Fibroblast of skin of left biceps (primary cell): ENCODE measurements at places on chromosomes 1 and 21.
A peak's percentile ranks its signal among the peaks of the same experiment; 100 is the strongest.

DNA sequence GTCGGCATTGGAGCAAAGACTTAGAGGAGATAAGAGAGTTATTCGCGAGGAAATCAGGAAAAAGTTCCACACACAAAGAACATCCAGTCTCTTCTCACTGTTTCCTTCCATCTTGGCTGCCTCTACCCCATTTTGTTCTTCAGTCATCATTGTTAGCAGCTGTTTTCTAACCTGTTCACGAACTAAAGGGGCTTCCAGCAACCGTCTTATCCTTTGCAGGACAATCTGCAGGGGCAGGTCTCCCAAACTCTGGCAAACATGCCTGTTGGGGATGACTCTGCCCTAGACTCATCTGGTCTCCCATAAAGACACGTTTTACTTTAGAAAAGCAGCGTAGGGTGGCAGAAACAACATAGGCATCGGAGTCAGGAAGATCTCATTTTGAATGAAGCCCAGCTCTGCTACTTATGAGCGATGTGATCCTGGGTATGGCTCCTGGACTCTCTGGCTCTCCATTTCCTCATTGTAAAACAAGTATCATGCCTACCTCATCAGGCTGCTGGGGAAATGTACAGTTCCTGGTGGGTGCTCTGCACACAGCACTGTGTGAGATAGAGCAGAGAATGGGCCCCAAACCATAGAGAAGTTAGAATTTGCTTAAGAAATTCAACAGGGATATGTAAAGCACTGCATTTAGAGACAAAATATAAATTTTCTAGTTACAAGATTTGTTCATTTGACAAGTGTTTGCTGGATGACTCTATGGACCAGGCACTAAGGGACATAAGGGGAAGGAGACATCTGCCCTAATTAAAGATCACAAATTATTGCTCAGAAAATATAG lies 59.7 kb downstream of the MEF2D start:
- no peak for DNase-seq

DNA sequence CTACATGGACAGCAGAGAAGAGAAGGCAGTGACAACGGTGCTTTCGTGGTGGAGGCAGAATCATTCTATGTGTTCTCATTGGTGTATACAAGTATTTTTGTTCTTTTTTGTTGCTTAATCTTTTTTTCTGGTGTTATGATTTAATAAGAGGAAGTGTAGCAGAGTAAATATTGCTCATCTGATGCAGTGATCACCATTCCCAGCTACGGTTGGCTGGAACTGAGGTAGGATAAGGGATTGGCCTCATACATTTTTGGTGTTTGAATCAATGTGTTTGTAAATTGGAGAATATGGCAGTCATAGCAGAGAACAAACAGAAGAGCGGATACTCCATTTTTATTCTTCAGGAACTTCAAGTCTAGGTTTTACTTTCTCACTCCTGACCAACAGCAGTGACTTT lies 76.6 kb downstream of the UBE2U start:
- DNase-seq: no peak

- DNase-seq: peak; percentile 24
Observed at GRCh38 chr1:158203693-158204457, 23.2 kb downstream of the CD1D start.

DNA sequence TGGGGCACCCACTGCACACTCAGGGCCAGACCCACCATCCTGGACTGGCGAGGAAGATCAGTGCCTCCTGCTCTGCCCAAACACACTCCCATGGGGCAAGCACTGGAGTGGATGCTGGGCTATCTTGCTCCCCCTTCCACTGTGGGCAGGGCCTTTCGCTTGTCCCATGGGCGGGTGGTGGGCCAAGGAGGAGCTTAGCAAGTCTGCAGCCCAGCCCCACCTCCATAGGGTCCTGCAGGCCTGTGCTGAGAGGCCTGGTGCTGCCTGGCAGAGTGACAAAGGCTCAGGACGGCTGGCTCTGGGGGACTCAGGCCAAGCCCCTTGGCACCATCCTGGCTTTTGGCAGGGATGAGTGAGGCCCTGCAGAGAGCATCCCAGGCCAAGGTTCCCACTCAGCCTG lies 89.4 kb downstream of the PTPRU start:
- DNase-seq: no peak

- peak; percentile 33 for DNase-seq
Observed at GRCh38 chr1:27528818-27529703, 39.1 kb upstream of the WASF2 start.

GRCh38 chr1:224321706-224322105 lies 8.3 kb downstream of the NVL start:
- DNase-seq: no peak

DNA sequence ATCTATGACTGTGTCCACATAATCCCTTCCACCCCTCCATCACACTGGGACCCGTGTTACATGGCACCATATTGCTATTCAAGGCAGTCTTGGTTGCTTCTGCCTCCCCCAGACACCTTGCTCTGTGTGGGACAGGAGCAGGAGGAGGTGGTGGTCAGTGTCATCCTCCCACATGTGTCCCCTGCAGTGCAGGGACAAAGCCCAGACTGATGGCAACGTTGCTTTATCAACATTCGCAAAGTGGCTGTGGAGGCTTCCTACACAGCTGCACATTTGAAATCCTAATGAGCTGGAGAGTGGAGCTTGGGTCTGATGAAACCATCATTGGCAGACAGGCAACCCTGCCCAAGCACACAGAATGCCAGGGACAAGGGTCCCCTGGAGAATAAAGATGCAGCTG lies 26.2 kb downstream of the TRIM67 start:
- DNase-seq: no peak

DNA sequence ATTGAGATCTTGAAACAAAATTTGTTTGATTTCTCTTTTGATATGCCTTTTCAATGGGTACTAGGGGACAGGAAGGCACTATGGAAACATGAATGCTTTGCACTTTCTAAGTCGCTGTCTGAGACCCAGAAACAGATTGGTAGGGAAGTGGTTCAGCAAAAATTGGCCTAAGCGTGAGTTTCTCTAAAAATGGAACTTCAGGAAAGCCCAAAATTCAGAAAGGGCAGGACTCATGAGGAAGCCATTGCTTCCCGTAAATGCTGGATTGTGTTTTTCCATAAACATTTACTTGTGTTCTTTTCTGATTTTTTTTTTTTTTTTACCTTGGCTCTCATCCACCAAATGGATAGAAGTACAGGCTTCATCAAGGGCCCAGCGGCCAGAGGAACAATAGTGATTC lies 123.7 kb upstream of the ATP1B1 start:
- no peak for DNase-seq

DNA sequence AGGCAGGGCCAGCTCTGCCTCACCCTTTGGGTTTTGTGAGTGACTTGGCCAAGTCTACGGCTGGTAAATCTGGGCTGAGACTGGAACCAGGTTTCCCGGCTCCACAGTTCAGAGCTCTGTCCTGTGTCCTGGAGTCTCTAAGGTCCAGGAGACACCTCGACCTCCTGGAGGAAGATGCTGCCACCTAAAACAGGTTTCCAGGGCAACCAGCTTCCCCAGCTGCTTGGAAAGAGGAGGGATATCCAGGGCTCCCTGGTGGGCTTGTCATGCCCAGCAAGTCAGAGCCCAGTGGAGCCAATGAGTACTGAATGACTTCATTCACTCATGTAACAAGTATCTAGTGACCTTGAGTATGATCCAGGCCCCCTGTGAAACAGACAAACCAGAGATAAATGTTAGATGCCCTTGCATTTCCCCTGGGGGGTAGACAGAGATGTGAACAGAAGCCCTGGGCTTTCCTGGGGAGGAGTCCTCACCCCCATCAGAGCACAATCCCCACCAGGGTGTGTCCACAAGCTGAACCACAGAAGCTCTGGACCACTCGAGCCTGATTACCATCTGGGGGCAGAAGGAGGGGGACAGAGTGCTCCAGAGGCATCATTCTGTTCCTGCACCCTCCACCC lies 181.2 kb upstream of the RAB4A start:
- DNase-seq: no peak
